Fibroblast of villous mesenchyme (primary cell): ENCODE measurements at places on chromosomes 12 and 14.
A peak's percentile ranks its signal among the peaks of the same experiment; 100 is the strongest.

DNA sequence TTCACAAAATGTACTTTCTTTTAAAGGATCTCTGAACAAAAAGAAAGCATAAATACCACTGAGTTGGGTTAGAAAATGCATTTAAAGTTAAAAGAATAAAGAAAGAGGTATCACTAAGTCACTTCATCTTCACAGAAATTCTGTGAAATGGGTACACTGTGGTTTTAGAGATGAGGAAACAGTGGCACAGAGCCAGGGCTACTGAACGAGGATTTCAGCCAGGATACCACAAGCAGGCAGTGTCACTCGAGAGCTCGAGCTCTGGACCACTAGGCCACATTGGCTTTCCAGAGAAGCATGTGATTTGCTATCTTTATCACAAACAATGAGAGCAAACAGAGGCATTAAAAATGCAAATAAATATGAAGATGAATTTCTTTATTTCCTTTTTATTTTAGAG, 51.0 kb downstream of the WDHD1 start:
- no peak for DNase-seq

GRCh38 chr12:68451261-68452077, 119.3 kb upstream of the MDM1 start:
- DNase-seq: peak; percentile 93

- no peak for DNase-seq
Measured at GRCh38 chr14:101253948-101254347, 307.3 kb upstream of the DIO3 start.

DNA sequence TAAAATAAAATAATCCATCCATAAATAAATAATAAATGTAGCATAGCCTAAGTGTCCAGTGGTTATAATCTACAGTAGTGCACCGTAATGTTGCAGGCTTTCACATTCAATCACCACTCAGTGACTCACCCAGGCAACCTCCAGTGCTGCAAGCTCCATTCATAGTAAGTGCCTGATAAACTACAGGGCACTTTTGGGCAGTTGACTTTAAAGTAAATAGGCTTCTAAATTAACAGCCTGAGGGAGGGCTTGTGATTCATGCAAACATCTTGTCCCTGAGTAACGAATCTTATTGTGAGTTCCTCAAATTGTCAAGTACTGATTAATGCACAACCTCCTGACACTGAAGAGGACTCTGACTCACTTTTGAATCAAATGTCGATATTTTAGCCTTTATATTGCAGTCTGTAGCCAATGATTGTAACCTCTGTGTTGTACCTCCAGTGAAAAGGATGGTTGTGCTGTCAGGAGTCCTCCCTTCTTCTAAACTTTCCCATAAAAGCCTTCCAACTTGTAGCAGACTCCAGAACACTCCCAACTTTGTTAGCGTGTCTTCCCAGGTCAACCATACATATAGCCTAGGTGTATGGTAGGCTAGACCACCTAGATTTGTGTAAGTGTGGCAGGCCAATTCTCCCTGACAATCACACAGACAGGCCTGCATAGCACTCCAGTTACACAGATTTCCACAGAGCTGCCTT, 55.0 kb upstream of the BICD1 start:
- DNase-seq: peak; percentile 94

- DNase-seq: no peak
Measured at GRCh38 chr12:42145552-42146215, 1.0 kb upstream of the GXYLT1 start.

GRCh38 chr12:114491916-114492315, 86.0 kb upstream of the TBX5 start:
- DNase-seq: no peak

DNA sequence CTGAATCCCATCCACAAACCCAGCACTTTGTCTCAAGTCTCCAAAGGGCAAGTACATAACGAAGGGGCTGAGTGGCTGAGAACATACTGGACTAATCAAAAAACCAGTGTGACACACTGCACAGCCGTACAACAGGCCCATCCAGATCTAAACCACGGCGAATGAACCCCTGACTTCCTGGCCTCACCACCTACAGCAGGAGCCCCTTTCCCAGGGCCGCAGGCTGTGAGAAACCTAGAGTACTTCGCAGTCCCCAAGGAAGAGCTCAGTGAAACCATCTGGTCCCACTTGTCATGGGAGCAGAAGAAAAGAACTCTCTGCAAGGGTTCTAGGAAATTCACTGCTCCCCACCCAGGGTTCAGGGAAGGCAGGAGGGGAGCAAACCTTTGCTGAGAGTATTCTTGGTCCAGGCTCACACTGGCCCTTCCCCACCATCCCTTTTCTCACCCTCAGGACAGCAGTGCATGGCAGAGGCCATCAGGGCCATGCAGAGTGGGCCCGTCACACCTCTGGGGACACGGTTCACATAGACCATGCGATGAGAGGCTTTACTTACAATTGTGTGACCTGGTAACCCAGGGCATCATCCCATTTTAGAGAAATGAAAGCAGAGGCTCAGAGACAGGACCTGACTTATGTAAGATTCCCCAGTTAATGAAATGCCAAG, 192.8 kb downstream of the BCL11B start:
- DNase-seq: no peak

GRCh38 chr14:74913986-74914573, 9.0 kb downstream of the RPS6KL1 start:
- DNase-seq: peak; percentile 81

- DNase-seq: no peak
Measured at GRCh38 chr12:14219156-14219555, 146.3 kb upstream of the ATF7IP start.

DNA sequence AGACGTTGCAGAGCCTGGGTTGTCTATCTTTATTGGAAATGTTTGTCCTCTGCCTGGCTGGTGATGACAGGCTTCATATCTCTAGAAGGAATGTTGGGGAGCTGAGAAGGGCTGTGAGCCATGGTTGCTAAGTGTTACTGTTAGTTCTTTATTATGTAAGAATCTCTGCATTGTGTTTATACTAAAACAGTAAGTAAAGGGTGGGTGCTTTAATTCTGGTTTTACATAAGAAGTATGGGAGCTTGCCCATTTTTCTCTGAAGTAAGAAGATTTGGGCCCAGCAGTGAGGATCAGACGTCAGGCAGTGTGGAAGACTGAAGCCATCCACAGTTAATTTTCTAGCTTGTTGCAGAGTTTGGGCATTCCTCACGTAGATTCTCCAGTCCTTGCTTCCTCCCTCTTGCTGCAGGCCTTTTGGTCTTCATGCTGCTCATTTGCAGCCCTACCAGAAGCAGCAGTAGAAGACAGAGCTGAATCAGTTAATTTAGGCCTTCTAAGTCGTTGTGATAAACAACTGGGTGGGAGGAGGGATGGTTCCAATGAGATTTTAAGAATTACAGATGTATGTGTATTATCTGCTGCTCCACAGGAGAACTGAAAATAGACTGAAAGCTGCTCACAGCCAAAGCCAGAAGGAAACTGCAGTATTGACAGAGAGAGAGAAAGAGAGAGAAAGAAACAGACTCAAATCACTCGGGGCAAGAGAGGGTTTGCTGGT, 21.4 kb downstream of the WNT5B start:
- DNase-seq: peak; percentile 71

DNA sequence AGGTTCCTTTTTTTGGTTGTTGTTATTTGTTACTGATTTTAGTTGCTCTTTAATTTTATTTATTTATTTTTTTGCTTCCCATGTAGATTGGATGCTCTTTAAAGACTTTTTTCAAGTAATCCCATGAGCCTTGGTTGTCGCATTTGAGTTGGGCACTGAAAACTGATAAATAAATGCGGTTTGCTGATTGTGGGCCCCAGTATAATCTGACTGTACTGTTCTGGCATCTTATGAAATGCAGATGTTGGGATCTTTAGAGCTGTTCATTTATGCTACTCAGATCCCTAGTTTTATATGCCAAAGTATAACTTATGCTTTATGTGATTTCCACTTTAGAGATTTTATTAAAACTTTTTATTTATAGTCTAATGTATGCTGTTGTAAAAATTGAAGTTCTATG, 33.3 kb downstream of the WNK1 start:
- peak; percentile 59 for DNase-seq

GRCh38 chr12:77160931-77161330, 95.6 kb upstream of the E2F7 start:
- DNase-seq: no peak

DNA sequence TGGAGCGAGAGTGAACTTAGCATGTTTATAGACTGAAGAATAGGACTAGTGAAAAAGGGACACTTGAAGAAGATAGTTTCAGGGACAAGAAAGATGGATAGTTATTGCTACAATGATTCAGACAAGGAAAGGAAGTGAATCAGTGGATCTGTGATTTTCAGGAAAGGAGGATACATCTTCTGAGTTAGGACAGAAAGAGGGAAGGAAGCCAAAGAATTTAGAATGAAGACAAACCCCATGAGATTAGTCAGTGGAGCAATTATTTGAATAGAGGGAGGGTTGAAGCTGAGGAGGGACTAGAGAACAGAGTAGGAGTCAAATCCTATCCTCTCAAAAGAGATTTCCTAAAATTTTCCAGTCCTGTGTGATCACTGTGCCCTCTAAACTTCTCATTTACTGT, 282.7 kb downstream of the AKAP6 start:
- peak; percentile 68 for DNase-seq

- no peak for DNase-seq
Measured at GRCh38 chr12:49909356-49909755, 5.7 kb upstream of the FAIM2 start.

DNA sequence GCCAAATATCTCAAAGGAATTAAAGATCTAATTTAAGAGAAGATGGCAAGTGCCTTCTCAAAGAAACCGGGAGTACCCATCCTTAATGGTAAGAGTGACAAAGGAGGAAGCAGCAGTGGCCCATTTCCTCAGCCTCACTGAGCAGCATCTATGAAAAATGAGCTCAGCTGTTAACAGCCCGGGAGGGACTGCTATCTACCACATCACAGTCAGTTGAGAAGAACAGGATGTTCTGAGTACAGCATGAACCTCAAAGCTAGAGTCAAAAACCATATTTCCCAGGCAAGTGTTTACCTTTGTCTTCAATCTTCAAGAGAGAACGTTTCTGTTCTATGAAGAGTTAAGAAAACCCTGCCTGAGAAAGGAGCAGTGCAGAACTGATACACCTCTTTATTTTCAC, 115.0 kb downstream of the BTG1 start:
- peak; percentile 93 for DNase-seq

DNA sequence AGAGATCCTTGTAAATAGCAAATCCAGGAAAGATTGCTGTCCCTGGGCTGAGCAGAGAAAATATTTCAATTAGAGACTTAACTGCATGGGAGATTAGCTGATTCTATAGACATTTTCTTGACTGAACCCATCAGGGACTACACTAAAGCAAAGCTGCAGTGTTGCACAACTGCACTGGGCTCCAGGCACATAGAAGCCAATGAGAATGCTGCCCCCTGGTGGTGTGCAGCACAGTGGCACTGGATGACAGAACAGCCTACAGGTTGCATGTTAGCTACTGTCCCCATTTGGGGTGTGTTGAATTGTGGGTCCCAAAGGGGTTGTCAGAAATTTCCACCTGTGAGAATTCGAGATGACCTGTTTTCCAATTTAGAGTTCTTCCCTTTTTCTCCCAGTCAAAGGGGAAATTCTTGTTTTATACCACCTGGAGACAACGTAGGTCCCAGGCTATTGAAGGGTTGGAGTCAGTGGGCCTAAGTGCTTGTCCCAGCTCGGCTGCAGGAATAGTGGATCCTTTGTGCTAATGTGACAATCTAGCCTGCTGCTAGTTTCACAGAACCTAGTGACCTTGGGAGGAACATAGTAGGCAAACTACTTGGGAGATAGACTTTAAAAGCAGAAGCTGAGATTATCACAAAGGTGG, 114.7 kb downstream of the SLC8A3 start:
- DNase-seq: peak; percentile 38

DNA sequence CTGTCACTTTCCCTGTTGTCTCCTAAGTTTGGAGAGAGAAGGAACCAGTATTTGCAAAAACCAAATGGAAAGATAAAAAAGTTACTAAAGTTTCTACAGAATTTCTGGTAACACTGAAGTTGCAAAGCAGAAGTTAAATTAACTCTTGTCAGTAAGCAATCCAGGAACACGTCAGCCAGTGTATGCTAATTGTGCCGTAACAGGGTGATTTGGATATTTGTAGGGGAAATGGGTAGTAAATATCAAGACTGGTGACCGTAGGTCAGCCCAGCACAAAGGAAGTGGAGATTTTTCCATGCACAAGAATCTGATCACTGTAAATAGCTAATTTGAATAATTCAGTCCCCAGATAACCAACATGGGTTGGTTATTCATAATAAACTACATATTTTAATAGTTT, 2.3 kb downstream of the CDKN1B start:
- DNase-seq: peak; percentile 66

GRCh38 chr12:74043343-74043742, 494.3 kb upstream of the ATXN7L3B start:
- peak; percentile 35 for DNase-seq

GRCh38 chr12:50533203-50533584, 28.4 kb downstream of the DIP2B start:
- no peak for DNase-seq

DNA sequence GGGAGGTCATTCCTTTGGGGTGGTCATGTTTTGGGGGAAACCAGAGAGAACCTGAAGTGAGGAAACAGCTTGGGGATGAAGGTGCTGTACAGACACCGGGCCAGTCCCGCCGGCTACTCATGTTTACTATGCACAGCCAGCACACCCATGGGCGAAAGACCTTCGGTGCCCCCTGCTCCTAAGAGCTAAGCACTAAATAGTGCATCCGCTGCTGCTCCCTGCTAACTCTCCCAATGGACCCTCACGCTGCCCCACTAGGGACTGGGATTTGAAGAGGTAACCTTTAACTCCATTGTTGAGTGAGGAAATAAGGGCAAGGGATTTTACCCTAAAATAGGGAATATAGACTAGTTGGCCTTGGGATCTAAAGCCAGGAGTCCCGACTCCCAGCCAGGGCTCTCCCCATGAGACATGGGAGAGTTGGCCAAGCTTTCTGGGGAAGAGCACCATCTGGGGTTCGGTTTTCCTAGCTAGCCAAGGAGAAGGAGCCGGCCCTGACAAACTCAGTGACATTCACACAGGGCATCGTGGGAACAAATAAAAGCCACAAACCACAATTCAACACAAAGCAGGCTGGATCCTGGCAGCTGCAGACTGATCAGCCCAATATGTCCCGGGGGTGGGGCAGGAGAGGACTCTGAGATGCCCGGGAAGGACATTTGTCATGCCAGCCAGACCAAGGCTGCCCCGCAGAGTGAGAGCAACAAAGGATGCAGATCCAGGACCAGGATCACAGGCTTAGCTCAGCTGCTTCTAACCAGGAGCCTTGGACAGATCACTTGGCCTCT, 91.7 kb downstream of the SINHCAF start:
- DNase-seq: no peak

- DNase-seq: no peak
Measured at GRCh38 chr12:20620261-20620660, 74.9 kb upstream of the SLCO1C1 start.

- DNase-seq: peak; percentile 52
Measured at GRCh38 chr14:36070031-36070719, 106.3 kb downstream of the PTCSC3 start.

GRCh38 chr14:22095860-22096513, 422.4 kb upstream of the OR4E1 start:
- DNase-seq: no peak
